ENCODE measurements at places on chromosomes 12 and 14.

DNA sequence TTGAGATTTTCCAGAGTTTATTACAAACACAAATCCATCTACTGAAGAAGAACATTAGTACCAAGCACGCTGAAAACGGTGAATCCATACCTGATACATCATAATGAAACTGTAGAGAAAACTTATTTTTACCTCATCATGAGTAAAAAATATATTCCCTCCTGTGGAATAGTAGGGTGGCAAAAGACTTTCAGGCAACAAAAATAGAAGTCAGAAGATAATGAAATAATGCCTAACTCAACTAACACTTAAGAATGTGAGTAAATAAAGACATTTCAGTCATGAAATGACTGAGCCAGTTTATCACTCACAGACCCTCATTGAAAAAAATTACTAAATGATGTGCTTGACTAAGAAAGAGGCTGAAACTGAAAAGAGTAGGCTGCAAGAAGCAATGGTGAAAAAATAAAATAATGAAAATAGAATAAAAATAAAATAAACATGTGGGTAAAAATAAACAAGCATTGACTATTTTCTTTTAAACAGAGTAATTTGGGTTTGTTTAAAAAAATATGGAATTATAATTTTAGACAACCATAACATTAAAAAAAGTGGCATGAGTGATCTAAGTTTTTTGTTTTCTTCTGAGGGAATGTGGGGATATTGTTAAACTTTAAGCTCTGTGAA, 148.6 kb downstream of the ASCL1 start:
- peak; percentile 48 for DNase-seq

DNA sequence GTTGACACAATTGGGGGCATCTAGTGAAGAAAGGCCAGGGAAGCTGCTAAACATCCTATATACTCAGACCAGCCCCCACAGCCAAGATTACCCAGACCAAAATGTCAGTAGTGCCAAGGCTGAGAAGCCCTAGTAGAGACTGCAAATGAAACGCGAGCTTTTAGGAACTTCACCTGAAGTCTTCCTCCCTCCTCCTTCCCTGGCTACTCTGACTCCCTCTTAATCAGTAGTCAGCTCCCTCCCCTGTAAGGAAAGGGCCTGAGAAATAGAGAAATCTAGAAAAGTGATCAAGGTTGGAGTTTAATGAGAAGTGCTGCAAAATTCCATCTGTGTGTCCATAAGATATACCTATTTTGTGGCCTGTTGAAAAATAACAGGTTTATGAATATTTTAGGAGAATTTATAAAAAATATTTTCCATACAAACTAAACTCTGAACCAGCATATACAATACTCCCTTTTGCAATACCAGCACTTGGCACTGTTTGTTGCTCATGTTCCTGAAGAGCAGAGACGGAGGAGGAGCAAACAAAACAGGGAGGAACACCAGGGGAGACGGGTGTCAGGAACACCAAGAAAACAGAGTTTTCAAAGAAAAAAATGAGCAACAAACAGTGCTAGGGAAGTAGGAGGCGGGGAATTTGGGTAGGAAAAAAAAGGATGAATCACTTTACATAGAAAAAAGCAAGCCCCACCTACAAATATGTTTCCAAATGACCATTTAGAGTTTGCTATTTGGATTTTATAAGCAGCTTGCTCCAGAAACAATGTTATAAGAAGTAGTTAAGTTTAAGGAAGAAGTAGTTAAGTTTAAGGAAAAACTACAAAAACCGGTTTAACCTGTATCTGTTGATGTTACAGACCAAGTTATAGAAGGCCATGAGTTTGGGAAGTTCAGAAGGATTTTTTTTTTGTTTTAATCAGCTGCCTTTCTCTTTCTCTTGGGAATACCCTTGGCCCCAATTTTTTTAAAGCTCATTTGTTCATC, 282.1 kb upstream of the GRIP1 start:
- no peak for DNase-seq

DNA sequence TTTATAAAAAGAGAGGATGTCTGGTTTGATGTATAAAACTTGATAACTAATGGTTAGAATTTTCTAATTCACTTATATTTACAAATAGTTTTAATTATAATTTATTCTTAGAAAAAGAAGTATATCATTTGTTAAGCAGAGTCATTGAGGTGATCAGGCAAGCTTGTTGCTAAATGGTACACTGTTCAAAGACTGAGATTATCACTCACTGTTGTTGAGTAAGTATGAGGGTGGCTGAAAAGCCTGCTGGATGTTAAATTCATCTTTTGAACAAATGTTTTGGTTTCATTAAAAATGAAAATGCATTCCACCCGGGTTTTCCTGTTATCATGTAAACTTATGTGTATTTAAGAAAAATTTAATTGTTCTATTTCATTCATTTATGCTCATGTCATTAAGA, 451.8 kb downstream of the ADAMTS20 start:
- no peak for DNase-seq

DNA sequence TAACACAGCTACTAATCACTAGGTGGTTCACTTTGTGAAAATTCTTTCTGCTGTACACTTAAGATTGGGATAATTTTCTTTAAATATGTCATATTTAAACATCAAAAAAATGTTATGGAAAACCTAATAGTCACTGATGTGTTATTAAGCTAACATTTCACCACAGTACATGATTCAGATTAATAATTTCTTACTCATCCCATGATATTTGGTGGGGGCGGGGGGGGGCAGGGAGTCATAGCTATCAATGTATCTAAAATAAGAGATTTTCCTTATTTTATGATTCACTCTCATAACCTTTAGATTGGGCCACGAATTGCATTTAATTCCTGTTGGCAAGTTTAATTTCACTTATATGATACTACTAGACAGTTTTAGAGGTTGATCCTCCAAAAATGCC, 88.8 kb downstream of the KCNH5 start:
- no peak for DNase-seq

DNA sequence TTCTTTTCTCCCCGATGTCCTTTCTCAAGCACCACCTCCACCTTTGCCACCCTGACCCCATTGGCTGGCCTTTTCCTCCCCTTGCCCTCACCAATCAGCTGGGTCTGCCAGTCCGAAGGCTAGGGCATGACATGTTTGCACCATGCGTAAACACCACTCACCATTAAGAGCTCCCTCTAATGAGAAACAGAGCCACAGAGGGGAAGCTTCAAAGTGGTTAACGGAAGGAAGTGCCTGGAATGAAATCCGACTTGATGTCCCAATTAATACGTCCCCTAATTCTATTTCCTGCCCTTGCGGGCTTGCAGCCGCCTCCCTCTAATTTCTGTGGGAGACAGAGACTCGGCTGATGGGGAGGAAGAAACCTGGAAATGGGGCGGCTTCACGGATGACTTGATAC, 318.5 kb upstream of the TBX3 start:
- no peak for DNase-seq

- no peak for DNase-seq
These were observed 3.5 kb downstream of the CISTR start for GRCh38 chr12:53748072-53748840.

GRCh38 chr12:80798281-80798680, 81.6 kb downstream of the MYF5 start:
- no peak for DNase-seq

DNA sequence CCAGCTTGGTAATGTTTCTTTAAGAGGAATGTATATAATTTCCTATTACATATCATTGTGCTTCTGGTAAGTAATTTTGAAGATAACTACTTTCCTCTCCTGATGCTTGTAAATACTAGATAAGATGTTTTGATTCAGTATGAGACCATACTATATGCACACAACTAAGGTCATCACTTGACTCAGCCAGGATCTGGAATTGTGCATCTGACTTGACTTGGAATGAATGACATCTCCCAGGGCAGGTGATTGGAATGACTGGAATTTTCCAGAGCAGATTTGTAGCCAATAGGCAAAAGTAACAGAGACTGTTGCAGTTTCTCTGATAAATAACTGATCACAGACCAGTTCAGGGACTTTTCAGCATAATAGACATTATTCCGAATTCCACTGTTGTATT, 11.1 kb downstream of the BEST3 start:
- no peak for DNase-seq

- no peak for DNase-seq
These were observed 105.1 kb downstream of the LLPH start for GRCh38 chr12:66025477-66025876.

DNA sequence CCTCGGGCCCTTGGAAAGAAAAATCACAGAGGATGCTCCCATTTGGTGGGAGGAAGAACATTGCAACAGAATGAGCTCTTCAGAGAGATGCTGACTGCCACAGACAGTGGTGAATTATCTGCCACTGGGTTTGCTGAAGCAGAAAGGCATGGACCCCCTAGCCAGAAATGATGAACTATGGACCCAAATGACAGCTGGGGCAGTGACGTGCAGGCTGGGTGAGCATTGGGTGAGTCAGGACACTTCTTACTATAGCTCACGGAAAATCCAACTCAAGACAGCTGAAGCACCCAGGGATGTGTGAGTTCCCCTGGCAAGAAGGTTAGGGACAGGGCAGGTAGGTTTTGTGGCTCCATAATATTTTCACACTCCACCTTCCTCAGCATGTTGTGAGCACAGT, 993.2 kb downstream of the BCL11B start:
- DNase-seq: no peak

GRCh38 chr14:25389948-25390347, 340.0 kb upstream of the STXBP6 start:
- DNase-seq: no peak

DNA sequence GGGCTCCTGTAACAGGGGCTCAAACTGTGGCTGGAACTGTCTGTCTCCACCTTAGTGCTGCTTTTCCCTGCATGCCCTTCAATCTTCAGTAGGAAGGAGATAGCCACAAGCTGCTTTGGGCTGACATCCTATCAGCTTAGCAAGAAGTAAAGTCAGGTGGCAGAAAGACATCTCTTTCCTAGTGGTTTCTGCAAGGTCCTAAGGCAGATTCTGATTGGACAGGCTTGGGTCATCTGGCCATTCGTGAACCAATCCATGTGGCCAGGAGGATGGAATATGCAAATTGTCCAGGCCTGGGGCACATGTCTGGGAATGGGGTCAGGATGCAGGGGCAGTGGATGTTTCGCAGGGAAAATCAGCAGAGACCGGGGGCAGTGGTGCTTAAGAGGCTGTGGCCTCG, 5.2 kb downstream of the RITA1 start:
- DNase-seq: no peak

GRCh38 chr12:116624516-116624915, 65.3 kb downstream of the MAP1LC3B2 start:
- no peak for DNase-seq

- no peak for DNase-seq
These were observed 73.4 kb downstream of the GSC start for GRCh38 chr14:94696518-94696917.

- DNase-seq: no peak
These were observed 2.8 kb downstream of the LRRC74A start for GRCh38 chr14:76829013-76829365.

DNA sequence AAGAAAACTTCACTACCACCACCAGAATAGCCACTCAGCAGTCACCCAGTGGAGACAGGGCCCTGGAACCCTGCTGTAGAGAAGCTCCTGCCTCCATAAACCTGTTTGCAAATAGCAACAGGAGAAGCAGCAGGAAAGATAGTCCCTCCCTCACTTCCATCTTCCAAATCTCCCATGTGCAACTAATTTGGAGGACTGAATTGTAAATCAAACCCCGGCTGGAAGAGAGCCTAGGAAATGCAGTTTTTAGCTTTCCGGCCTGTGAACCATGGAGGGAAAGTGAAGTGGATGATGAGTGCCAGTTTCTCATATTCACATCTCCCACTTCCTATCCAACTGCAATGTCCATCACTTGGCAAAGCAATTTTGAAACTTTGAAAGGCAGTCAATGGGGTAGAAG, 167.2 kb upstream of the FRMD6 start:
- DNase-seq: no peak

DNA sequence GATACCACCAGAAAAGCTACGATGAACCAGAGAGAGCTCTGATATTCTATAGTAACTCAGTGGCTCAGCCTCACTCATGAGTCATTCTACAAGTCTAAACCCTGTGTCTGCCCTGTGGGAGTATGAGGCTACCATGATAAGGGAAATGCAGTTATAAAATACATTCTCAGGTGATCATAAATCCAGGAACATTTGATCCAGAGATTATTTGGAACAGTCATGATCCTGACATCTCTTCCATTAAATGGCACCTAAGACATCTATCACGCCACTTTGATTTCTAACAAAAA, 202.6 kb upstream of the RASSF8 start:
- DNase-seq: no peak
